ENCODE measurements at places on chromosomes 1 and 21.
A peak's percentile ranks its signal among the peaks of the same experiment; 100 is the strongest.

DNA sequence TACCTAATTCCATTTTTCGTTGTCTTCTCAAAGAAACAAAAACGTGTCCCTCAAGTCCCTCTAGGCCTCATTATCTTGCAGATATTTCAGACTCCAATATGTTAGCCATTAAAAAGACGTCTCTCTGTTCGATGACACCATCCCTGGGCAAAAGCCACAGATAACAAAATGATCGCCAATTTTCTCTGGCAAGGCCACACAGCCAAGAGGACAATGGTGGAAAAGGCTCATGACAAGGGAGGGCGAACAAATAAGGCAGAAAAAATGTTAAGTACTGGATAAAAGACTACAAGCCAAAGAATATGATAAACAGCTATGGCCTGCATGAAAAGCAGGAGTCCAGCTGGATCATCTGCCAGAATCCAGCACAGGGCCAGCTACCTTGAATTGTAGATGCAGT lies 82.9 kb downstream of the TBX15 start:
- DNase-seq, result no peak

- no peak for DNase-seq
Observed at GRCh38 chr1:209509039-209509438, 74.5 kb upstream of the CAMK1G start.

DNA sequence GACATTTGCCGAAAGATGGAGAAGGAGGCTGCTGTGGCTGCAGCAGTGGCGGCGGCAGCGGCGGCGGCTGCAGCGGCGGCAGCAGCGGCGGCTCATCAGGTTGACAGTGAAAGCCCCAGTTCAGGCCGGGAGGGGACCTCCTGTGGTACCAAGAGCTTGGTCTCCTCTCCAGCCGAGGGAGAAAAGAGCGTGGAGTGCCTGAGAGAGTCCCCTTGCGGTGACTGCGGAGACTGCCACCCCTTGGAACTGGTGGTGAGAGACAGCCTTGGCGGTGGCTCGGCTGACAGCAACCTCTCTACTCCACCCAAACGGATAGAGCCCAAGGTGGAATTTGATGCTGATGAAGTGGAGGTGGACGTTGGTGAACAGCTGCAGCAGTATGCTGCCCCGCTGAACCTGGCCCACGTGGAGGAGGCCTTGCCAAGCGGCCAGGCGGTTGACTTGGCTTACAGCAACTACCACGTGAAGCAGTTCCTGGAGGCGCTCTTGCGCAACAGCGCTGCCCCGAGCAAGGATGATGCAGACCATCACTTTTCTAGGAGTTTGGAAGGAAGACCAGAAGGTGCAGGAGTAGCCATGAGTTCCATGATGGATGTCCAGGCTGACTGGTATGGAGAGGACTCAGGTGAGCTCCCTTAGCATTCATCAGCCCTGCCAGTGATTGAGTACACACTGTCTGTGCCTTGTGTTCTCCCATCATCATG lies 6.3 kb downstream of the ZBTB8B start:
- DNase-seq, result no peak

DNA sequence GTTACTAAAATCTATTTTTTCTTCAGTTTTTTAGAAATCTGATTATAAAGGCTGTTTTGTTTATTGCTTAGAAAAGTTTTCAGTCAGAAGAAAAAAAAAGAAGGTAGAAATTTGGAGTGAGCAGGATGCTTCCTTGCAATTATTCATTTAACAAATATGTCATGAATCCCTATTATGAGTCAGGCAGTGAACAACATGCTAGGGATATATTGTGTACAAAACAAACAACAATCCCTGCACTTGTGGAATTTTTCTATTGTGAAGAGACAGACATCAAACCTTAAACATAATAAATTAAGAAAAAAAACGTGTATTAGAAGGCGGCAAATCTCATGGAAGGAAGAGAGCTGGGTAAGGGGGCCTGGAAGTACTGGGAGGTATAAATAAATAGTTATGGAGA lies 664.1 kb upstream of the CAMK1G start:
- DNase-seq, result no peak

DNA sequence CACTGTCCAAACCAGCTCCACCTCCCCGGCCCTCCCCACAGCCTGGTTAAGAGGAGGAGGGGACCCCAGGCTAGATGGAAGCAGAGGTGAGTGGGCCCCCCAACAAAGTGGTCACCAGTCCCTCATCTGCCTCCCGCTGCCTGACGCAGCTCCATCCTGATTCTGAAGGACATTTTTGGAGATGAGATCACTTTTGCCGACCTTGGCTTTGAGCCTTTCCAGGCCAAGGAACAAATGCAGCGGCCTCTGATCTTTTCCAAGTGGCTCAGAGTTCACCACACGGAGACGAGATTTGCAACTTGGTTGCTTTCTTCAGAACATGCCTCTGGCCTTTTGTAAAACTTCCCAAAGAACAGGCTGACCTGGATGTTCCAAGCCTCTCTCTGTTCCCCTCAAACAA lies 223.1 kb downstream of the NPHP4 start:
- DNase-seq, result no peak

DNA sequence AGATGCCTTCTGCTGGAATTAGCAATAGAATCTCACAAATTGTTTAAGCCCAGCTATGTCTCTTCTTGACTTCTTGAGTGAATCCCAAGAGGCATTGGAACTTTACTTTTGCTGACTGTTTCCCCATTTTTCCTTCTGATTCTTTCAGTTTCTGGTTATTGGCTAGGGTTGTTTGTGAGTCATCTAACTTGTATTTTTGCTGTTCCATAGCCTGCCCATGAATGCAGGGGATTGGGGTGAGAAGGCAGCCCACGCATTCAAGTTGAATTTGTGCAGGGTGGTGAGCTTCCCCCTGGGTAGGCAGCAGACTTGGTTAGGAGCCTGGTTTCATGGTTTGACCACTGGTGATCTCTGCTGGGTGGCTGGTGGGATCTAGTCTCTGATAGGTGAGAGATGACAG lies 10.4 kb upstream of the KLF17 start:
- DNase-seq, result no peak

DNA sequence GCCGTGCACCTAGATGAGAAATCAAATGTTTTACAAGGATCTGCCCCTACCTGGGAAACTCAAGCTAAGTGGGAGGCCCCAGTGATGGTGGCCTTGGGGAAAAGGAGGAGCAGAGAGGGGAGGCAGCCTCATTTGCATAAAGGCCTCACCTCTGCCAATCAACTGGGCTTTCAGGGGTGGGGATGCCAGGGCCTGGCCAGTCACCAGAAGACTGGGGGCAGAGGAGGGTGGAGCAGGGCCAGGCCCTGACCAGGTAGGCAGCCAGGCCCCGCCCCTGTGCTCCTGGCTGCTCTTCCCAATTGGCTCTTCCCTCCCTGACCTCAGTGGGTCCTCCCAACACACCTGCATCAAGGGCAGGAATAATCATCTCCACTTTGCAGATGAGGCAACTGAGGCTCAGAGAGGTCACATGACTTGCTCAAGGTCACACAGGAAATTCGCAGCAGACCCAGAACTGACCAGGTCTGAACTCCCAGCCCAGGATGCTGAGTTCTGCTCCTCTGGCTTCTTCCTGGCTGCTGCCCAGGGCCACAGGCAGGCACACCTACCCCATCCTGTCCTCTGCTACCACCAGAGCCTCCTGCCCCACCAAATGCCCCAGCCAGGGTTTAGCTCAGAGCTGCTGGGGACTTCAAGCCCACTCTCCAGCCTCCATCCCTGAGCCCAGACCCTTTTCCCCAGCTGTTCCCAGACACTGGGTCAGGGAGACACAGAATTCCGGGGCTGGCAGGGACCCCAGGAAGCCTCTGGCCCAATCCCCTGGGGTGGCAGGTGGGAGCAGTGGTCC lies 677.9 kb downstream of the MATN1 start:
- DNase-seq, result no peak

GRCh38 chr1:14876747-14877146 lies 276.8 kb upstream of the TMEM51 start:
- DNase-seq, result no peak

DNA sequence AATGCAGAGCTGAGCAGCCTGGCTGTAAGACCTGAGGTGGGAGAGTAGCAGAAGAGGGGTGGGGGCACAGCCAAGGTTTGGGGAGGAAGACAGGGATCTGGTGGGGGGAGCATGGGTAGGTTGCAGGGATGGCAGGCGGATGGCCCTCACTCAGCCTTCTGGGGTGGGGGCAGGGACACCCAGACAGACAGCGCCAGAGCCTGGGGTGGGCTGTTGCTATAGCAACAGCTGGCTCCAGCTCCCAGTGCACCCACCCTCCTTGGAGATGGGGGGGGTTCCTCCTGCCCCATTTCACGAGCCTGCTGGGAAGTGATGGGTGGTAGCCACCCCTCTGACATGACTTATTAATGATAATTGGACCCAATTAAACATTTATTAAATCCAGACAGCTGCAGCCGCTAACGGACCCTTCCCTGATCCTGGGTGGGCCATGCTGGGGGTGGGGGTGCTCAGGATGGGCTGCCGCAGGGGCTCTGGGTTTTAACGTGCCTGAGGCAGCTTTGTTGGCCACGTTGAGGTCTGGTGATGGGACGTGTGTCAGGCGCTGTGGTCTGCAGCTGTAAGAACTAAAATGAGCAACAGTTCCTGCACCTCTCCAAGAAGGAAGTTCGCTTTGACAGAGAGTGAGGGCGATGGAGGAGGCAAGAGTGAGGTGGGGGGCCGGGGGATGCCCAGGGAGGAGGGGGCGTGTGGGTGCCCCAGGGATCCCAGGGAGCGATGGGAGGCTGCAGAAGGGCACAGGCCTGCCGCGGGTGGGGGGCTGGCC lies 19.4 kb downstream of the AGRN start:
- DNase-seq, result no peak

DNA sequence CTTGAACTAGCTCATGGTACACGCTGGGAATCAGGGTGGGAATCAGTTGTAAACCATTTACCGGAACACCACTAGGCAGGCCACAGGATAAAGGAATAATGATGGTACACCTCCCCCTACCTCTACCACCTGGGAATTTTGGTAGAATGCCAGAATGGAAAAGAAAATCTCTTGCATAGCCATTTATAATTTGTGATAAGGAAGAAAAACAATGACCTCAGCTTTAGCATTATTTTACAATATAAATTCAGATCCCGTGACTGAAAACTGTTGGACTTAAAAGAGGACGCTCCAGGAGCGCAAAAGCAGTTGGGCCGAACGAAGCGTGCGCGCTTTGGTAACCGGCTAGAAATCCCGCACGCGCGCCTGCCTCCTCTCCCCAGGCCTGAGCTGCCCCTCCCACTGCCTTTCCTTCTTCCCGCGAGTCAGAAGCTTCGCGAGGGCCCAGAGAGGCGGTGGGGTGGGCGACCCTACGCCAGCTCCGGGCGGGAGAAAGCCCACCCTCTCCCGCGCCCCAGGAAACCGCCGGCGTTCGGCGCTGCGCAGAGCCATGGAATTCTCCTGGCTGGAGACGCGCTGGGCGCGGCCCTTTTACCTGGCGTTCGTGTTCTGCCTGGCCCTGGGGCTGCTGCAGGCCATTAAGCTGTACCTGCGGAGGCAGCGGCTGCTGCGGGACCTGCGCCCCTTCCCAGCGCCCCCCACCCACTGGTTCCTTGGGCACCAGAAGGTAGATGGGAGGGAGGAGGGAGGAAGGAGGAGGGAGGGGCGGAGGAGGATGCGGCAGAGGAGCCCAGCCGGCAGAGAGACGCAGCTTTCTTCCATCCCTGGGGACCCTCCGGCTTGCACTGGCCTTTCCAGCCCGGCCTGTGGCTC lies at the start of gene CYP4X1:
CYP4X1 (plus strand) TSS at position 402 of the 873 bp plus-strand sequence; CDS start at position 551, 149 bp downstream.
- no peak for DNase-seq

DNA sequence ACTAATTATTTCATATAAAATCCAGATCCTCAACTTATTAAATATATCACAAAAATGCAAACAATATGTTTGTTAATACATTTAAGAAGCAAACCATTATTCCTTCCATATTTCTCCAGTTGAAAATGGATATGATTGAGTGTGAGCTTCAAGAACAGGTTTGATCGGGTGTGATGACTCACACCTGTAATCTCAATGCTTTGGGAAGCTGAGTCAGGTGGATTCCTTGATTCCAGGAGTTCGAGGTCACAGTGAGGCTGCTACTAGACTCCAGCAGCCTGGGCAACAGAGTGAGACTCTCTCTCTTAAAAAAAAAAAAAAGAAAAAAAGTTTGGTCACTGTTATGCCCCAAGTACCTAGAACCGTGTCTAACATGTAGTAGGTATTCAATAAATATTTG lies 42.9 kb upstream of the RRP15 start:
- DNase-seq, result no peak

DNA sequence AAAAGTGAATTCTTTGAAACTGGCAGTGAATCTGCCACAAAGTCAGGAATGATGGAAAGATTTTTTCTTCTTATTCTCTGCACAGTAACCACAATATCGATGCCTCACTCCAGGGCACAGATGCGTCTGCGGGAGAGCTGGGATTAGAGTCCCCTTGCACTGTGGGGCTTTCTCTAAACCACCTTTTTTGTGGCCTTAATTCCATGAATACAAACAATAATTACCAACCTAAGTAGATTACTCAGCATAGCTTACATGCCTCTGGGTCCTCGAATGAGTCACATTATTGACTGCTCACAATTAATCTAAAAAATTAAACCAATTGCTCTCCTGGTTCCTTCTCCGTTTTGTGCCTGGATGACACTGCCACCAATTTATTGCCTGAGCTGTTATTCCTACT lies 125.8 kb downstream of the KAZN start:
- DNase-seq, result no peak

- no peak for DNase-seq
Observed at GRCh38 chr1:29762635-29763034, 526.3 kb downstream of the PTPRU start.

DNA sequence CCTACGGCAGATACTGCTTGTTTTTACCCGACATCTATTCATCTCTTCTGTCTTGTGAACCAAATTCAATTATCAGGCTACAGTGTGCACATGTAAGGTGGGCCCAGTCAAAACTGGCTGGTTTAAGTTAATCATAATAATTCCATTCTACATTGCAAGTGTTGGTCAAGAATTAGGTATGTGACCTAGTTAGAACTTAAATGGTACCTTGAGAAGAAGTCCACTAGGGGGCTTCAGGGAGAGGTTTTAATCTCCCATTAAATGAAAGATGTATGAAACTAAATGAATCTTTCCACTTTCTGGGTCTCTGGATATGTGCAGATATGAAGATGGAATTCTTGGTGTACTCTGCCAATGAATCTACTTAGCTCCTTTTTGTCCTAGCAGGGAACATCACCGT lies 187.1 kb downstream of the CDC42BPA start:
- DNase-seq, result peak; percentile 19

DNA sequence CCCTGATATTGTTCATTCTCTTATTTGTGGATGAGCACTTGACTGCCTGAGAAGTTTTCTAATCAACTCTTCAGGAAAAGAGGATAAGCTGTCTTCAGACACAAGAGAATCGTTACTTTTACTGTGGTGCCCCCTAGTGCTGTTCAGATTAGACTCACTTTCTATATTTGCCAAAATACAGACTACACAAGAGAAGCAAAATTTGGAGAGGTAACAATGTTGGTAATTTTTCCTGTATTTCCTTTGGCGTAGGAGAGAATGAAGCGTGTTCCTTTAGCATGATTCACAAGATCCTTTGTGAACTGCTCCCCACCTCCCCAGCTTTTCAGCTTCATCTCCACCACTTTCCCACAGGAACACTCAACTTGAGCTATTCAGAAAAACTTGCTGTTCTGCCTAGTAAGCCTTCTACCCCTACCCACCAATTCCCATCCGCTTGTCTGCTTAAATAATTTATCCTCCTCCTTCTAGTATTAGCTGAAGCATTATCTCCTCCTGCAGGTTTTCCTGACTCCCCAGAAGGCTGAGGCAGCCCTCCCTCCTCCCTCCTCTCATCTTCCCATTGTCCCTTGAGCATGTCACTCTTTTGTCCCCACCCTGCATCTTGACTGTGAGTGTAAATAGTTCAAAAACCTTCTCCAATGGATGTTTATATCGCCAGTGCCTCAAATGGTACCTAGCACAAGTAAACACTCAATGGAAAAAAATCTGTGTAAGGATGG lies 4.5 kb downstream of the TNFSF4 start:
- DNase-seq, result peak; percentile 63

- DNase-seq, result no peak
Observed at GRCh38 chr21:27681038-27681437, 714.1 kb upstream of the ADAMTS5 start.

- no peak for DNase-seq
Observed at GRCh38 chr1:223180731-223181321, 37.8 kb upstream of the TLR5 start.
